ENCODE measurements at places on chromosomes 4 and X. TPM values are rescaled to one million over a fixed set of nuclear protein-coding genes. Genes with fewer than 3 reads are reported as not detected.

GSTCD gene
- 11.6 TPM for total RNA-seq

- no peak for DNase-seq
Observed at GRCh38 chrX:1719270-1719669, 104.4 kb downstream of the ASMT start.

GRCh38 chrX:107775000-107775733, 420 bp downstream of the TSC22D3 start:
- DNase-seq: peak; percentile 4

DNA sequence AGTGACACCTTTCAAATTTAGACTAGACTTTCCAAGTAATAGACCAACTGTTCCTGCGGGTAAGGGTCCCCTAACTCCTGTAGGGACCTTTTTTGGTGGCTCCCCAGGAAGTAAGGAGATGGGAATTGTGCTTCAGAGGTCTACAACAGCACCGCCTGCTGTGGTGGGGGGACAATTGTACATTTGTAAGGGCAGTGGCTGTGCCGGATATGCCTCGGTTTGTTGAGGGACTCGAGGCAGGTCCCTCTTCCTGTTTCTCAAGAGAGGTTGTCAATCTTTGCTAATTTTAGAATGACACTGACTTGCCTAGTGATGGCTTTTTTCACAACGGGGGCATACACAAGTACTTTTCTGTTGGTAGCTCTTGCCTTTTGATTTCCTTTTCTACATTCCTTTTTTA, 15.5 kb upstream of the HSD17B11 start:
- DNase-seq: no peak

GRCh38 chrX:9447906-9448305, 17.0 kb upstream of the TBL1X start:
- DNase-seq: no peak

DNA sequence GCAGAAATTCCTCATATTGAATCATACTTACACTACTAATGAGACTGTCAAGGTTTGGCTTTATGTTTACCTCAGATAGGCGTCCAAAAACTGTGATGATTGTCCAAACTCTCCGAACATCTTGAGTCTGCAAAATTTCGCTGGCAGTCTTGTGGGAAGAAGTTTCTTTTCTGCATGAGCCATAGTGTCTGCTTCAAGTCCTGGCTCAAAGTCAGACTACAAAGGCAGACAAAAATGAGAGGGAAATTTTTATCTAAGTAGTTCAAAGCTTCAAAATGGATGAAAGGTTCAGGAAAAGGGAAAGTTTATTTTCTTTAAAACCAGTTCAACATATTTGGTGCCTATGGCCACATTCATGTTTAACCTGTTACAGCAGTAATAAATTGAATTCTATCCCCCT, 40.7 kb downstream of the PALLD start:
- no peak for DNase-seq
